NCI-H1436 treated with DMSO at 0.1 percent for 48 hours (cell line): ENCODE measurements at places on chromosomes 1 and 21.

GRCh38 chr1:46568461-46568891 is 17.0 kb upstream of the KNCN start:
- no peak for DNase-seq

DNA sequence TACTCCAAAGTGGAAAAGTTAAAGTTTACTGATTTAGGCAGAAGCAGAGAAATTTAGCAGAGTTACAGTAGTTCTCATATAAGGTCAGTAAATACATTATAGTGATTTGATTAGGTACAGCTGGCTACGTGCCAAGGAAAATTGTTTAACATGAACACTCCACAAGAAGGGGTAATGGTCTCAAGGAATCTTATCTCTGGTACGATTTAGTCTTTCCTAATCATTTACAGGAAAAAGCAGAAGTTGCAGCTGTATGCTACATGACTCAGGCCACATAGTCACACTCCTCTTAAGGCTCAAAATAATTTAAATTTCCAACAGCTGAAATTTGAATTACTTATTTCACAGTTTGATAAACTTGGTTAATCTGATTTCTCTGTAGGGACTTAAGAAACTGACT is 36.9 kb upstream of the OR2B11 start:
- no peak for DNase-seq

DNA sequence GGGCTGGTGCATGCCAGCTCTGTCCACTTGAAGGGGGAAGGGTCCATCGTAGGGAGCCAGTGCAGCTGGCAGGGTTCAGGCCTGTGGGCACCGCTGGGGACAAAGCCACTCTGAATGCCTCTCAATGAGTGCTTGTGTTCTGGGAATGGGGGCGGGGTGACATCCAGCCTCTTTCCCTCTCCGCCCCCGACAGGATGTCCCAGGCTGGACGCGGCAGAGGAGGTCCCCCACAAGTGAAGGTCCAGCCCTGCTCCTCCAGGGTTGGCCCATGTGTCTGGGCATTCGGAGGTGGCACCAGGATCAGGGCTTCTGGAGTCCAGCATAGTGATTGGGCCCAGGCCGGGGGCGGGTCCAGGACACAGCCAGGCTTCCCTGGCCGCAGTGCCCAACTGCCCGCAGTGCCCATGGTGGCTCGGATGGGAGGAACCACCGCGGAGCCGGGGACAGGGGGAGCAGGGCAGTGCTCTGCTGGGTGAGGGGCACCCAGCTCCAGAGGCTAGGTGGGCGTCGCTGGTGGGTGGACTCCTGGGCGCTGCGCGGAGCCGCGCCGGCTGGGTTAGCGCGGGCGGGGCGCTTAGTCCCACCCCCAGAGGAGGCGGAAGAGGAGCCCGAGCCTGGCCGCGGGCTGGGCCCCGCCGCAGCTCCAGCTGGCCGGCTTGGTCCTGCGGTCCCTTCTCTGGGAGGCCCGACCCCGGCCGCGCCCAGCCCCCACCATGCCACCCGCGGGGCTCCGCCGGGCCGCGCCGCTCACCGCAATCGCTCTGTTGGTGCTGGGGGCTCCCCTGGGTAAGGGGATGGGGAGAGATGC is at the start of gene SHISA4:
Gene SHISA4 (plus strand): TSS at position 617 of the 808 bp plus-strand sequence. CDS start 97 bp downstream, at position 714.
- no peak for DNase-seq

GRCh38 chr1:198491028-198491427 is 49.5 kb downstream of the ATP6V1G3 start:
- DNase-seq, result no peak

- DNase-seq, result no peak
These were observed 1.0 kb downstream of the F11R start for GRCh38 chr1:161019751-161020495.

DNA sequence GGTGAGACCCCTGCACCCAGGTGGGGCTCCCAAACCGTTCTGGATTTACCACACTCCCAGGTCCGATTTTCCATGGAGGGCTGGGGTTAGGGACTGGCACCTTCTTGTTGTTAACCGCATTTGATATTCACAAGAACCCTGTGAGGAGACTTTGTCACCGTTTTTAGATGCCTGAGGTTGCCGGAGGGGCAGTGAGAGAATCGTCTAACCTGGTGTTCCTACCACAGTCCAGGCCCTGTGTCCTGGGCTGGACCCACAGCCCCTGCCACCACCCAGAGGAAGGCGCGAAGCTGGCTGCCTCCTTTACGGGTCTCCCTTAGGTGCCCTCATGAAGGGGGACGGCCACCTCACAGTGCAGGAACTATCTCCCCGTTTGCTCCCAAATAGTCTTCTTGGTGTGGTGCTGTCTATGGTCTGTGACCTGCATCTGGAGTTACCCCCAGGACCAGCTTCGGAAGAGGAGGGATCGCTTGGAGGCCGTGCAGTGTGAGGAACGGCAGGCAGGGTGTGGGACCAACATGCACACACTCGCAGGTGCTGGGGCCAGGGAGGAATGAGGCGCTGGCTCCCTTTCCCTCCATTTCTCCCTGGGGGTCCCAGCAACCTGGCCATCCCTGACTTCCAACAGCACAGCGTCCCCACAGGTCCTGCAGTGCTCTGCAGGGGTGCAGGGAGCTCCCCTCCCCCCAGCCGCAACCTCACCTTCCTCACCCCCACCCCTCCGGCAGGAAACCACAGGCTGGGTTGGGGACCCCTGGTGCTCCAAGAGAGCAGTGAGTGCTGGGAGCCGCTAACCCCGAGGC is 7.0 kb downstream of the SIM2 start:
- no peak for DNase-seq

DNA sequence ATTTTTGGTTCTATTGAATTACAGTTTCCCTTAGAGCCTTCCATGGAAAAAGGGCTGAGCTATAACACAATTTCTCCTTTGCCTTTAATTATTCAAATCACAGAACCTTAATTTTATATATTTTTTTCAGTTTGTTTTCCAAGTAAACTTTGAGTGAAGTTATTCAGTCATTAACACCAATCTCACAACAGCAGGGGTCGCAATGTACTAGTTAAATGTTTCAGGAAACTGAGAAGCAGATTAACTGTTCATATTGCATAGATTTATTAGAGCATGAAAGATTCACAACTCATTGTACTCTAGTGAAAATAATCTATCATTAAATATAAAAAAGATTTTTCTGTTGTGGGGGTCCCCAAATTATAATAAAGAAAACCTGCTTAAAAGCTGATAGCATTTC is 64.1 kb downstream of the KIFAP3 start:
- no peak for DNase-seq

GRCh38 chr1:229889031-229889517 is 178.0 kb upstream of the GALNT2 start:
- no peak for DNase-seq
